HFFc6 (cell line): ENCODE measurements at places on chromosomes 7 and 10.

GRCh38 chr7:133372337-133372736 lies 119.5 kb downstream of the EXOC4 start:
- DNase-seq, result no peak

DNA sequence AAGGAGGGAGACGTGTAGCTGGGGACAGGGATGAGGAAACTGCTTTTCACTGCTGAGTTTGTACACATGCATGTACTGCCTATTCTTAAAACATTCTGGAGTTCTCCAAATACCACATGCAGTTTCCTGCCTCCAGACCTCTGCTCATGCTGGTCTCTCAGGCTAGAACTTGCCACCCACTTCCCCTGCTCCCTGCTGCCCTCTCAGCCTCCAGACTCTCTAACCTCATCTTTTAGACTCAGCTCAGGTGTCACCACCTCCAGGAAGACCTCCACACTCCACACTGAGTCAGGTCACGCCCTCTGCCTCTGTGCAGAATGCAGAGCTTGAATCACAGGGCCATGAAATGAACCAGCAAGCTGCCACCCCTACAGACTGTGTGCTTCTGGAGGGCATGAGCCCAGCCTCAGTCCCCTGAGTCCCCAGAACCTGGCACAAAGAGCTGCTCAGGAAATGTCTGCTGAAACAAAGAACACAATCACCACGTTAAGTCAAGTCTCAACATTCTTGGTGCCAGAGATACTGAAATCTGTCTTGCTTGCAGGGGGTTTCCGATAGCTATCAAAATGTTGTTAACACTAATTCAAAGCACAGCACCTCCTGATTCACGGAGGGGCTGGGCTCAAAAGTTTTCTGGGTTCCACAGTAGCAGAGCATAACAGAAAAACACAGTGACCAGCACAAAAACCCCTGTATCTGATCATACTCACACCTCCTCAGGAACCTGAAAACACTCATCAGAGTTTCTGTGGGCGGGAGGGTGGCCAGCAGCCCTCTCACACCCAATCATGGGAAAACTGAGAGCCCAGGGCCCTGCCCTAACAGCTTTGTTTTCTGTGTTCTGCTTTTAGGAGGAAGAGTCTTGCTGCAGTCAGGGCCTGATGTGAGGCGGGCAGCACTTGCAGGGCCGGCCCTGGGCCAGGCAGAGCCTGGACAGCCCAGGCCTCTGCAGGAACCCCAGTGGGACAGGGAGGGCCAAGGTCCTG lies 21.1 kb downstream of the FAM53B start:
- no peak for DNase-seq

- no peak for DNase-seq
These were observed 499 bp downstream of the GAL3ST4 start for GRCh38 chr7:100167912-100168323.

DNA sequence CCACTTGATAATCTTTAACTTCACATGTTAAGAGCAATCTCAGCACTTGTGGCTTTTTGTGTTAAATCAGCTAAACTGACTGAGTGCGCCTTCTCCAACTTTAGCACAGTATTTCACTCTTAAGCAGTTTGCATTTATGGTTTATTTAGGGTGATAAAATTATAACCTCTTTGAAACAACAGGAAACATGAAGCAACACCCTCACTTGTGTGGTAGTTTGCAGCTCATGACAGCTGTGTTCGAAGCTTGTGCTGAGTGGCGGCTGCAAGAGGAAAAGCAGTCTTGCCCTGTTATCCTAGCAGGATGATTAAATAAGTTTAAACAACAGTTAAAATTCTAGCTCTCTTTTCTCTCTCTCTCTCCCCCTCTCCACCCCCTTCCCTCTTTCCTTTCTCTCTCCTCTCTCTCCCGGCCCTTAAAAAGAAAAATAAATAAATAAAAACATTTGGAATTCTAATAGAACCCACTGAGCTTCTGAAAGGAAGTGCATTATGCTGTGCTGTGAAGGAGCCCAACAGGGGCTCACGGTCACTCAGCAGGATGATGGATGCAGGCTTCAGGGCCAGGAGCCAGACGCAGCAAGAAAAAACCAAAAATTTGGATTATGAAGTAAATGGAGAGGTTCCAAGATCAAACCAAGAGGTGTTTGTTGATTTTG lies 25.2 kb downstream of the OGDH start:
- no peak for DNase-seq

GRCh38 chr7:138556771-138557484 lies 96.9 kb downstream of the TRIM24 start:
- DNase-seq, result no peak

DNA sequence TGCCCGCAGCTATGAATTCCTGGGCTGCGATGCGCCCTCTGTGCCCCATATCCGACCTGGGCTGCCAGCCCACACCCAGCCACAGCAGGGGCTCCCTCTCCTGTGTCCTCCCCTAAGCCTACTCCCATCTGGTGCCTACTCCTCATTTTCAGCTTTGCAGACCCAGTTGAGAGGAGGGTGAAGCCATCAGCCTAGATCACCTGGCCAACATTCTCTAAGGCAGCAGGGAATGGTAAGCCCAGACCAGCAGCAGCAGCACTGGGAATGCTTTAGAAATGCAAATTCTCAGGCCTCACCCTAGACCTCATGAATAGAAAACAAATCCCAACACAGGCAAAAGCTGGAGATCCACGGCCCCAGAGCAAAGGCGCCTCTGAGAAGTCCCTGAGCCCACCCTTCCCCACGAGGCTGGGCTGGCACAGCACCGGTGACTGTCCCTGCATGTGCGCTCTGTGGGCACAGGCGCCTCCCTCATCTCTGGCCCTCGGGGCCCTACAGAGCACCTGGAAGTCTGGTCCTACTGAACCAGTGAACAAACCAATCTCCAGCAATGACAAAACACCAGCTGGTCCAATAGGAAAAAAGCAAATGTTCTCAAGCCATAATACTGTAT lies 161.4 kb downstream of the GFRA1 start:
- DNase-seq, result no peak

GRCh38 chr10:22615819-22616499 lies 98.4 kb downstream of the PIP4K2A start:
- no peak for DNase-seq

GRCh38 chr10:103049237-103049636 lies 131.1 kb downstream of the CNNM2 start:
- DNase-seq, result no peak

DNA sequence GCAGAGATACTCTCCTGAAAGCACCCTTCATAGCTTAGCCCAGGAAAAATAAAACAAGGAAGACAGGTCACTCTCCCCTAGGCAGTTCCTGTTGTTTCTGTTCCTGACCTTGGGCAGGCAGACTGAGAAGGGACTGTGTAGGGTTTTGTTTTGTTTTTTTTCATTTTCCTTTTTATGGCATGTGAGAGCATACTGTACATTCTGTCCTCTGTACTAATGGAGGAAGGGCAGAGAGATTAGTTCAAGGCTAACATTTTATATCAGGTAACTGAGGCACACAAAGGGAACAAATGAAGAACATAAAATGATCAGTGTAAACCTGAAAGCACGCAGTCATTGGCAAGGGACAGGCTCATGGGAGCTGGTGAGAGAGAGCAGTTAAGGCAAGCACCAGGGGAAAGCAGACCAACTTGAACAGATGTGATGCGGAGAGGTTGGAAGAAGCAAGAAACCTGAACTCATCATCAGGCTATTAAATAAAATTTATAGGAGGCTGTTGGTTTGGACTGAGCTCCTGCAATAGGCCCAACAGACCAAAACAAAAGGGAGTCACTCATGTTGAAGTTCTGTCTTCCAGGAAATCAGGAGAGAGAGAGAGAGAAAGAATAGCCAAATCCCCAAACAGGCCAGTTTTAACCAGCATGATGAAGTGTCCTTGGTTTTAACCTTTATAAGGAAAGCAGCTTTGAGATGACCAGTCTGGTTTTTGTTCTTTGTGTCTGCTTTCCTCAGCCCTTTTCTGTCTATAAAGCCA lies 34.1 kb upstream of the PDCD4 start:
- DNase-seq, result no peak

GRCh38 chr10:3248526-3249306 lies 76.1 kb upstream of the PITRM1 start:
- DNase-seq, result peak; percentile 90

- no peak for DNase-seq
These were observed 16.8 kb upstream of the GPR15LG start for GRCh38 chr10:84156768-84157167.

DNA sequence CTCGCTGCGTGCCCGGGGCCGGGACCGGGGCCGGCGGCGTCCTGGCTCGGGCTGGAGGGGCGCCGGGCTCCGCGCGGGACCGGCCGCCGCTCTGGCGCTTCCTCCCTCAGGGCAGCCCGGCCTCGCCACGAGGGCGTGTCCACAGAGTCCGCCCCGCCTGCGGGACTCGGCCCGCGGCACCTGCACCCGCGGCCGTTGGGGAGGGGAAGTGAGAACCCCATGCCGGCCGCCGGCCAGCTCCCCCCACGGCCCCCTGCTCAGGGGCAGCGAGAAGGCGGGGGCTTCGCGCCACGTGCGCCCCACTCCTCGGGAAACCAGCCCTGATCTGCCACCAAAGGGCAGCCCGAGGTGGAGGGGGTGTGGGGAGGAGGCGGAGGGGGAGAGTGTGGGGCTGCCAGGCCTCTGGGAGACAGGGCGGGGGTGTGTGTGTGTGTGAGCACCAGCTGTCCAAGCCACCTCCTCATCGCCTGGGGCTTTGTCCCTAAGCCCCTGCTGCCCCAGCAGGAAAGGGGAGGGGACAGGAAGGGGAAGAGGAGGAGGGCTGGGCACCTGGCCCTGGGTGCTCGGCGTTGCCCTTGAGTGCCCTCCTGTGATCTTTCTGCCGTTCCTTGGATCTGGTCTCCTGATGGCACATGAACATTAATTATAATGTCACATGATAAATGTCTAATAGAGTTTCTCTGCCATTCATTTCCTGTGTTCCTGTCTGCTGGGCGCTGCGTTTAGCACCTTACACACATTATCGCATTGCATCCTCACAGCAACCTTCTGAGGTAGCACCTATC lies at the start of gene PIK3AP1:
Gene PIK3AP1, minus strand, starts transcription at position 93 of the 785 bp plus-strand sequence. CDS start 120 bp downstream, outside the sequence.
- no peak for DNase-seq

GRCh38 chr10:131708225-131708880 lies 192.5 kb upstream of the PPP2R2D start:
- no peak for DNase-seq

- no peak for DNase-seq
These were observed 253.7 kb downstream of the ARHGAP21 start for GRCh38 chr10:24469993-24470392.

GRCh38 chr7:23207884-23208283 lies 26.0 kb downstream of the NUP42 start:
- no peak for DNase-seq

GRCh38 chr10:102208311-102209035 lies 17.6 kb upstream of the ELOVL3 start:
- peak; percentile 23 for DNase-seq

- DNase-seq, result no peak
These were observed 1283.3 kb downstream of the TYW1 start for GRCh38 chr7:68279827-68280400.

DNA sequence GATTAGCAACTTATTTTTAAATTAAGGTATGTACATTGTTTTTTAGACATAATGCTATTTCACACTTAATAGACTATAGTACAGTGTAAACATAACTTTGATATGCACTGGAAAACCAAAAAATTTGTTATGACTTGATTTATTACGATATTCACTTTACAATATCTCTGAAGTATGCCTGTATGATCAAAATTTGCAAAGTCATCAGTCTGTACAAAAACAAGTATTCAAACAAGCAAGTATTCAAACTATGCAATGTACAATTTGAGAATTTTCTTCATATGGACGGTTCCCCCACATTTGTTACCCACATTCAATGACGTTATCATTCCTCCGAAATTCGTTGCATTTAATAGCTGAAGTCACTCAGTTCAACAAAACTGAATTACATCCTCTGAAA lies 147.9 kb downstream of the AVL9 start:
- no peak for DNase-seq

- DNase-seq, result no peak
These were observed 227.4 kb upstream of the KAT6B start for GRCh38 chr10:74598891-74599566.

GRCh38 chr10:13315361-13315760 lies 15.5 kb upstream of the PHYH start:
- DNase-seq, result no peak

- no peak for DNase-seq
These were observed 1.1 kb downstream of the GGCT start for GRCh38 chr7:30503274-30504212.

GRCh38 chr10:28558186-28558585 lies 25.3 kb downstream of the WAC start:
- no peak for DNase-seq

DNA sequence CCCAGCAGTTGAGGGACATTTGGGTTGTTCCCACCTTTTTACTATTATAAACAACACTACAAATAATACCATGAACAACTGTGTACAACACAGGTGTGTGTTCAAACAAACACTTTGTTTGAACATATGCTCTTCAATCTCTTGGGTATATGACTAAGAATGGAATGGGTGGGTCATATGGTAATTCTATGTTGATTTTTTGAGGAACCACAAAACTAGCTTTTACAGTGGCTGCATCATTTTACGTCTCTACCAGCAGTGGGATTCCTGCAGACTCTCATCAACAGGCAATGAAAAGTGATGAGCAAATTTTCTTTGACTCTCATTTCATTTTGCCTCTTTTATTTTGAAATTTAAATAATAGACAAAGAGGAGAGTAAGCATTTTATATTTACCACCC lies 116.9 kb upstream of the KLF14 start:
- DNase-seq, result no peak

DNA sequence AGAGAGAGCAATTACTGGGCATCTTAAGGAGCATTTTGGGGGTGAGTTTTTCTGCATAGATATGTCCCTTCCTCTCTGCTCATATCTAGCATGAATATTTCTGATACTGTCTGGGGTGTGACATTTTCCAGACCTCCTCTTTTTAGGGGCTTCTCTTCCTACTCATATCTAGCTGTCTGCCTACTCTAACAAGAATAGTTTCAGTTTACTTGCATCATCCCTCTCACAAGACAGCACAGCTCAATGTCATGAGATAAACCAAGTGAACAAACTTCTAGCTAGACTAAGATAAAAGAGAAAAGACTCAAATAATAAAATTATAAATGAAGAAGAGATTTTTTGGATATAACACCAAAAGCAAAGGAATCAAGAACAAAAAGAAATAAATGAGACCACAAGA lies 419.5 kb upstream of the SORCS1 start:
- DNase-seq, result no peak

DNA sequence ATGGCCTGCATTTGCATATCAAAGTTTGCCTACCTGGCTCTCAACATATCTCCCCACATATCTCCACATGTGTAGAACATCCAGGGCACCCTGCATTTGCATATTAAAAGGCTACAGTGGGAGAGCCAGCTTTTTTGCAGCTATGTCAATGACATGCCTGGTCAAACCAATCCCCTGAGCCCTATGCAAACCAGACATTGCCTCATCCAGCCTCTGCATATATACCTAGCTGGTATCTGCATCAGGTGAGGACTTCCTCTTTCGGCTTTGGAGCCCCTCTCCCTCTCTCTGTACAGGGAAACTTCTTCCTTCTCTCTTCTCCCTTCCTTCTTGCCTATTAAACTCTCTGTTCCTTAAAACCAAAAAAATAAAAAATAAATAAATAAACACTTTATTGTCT lies 142.7 kb upstream of the STEAP4 start:
- no peak for DNase-seq

GRCh38 chr10:77289027-77289501 lies 348.5 kb downstream of the KCNMA1 start:
- DNase-seq, result no peak
